Gastroesophageal sphincter (tissue), 4 donors: ENCODE measurements at places on chromosomes 7 and 10. TPM values are rescaled to one million over a fixed set of nuclear protein-coding genes. Genes with fewer than 3 reads are reported as not detected.

Gene CHAT
- not detected for total RNA-seq

Gene IMPDH1
- 37.3 TPM for total RNA-seq

Gene ZNF746
- total RNA-seq = 21.1 TPM

Gene LRRC61
- total RNA-seq = 7.1 TPM

Gene MACC1
- total RNA-seq = 0.35 TPM

Gene GNG11
- total RNA-seq = 30.9 TPM

Gene SORBS1
- total RNA-seq = 1,913 TPM

Gene RNLS
- total RNA-seq = 18.1 TPM

Gene GSTO2
- 0.15 TPM for total RNA-seq

Gene EN2
- total RNA-seq = not detected

Gene COL17A1
- 10.7 TPM for total RNA-seq

Gene GTF2IRD1
- 26.3 TPM for total RNA-seq

DNA sequence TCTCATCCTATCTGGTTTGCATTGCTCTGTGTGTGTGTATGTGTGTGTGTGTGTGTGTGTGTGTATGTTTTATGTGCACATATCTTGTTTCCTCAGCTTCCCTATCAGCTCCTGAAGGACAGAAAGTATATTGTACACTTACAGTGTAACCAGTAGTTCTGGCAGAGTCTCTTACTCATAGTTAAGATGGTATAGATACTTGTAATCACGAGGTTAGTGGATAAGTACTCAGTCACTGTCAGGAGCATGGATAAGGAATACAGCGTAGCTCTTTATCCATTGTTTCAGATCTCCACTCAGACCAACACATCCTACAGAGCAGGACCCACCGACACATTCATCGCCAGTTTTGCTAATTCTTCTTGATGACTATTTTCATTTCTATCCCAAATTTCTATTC, 275.0 kb downstream of the TSPAN12 start:
- no peaks in the 10 kb centered on the region for H3K36me3 ChIP-seq
- no peaks in the 10 kb centered on the region for H3K4me1 ChIP-seq
- H3K27ac ChIP-seq = no peak overlapping the region
- H3K4me3 ChIP-seq = no peak overlapping the region

- H3K4me1 ChIP-seq = peaks cover 4% of the 10 kb centered on the region
- H3K27ac ChIP-seq = no peak overlapping the region
- no peak for ATAC-seq
- H3K36me3 ChIP-seq = no peaks in the 10 kb centered on the region
- no peak overlapping the region for H3K4me3 ChIP-seq
Measured at GRCh38 chr7:3733541-3734140, 432.6 kb downstream of the SDK1 start.

- ATAC-seq = no peak
- no peaks in the 10 kb centered on the region for H3K27me3 ChIP-seq
- peaks cover 54% of the 10 kb centered on the region for H3K4me1 ChIP-seq
- no peaks in the 10 kb centered on the region for H3K36me3 ChIP-seq
- no peak overlapping the region for H3K4me3 ChIP-seq
Measured at GRCh38 chr10:97336446-97336845, 1.9 kb upstream of the FRAT2 start.

- ATAC-seq = no peak
- no peak overlapping the region for H3K27ac ChIP-seq
- H3K36me3 ChIP-seq = no peaks in the 10 kb centered on the region
- no peak overlapping the region for H3K4me3 ChIP-seq
- no peaks in the 10 kb centered on the region for H3K4me1 ChIP-seq
Measured at GRCh38 chr7:34709771-34710170, 51.8 kb downstream of the NPSR1 start.

DNA sequence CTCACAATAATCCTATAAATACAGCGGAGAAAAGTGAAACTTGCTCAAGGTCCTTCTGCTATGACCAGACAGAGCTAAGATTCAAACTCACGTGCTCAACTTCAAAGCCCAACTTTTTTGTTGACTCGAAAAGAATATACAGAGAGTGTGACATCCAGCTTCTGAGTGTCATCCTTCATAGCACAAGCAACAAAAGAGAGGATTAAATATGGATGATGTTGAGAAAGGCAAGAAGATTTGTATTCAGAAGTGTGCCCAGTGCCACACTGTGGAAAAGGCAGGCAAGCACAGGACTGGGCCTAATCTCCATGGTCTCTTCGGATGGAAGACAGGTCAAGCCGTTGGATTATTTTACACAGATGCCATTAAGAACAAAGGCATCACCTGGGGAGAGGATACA, 2.1 kb upstream of the FAM3C start:
- no peak for ATAC-seq
- H3K36me3 ChIP-seq = no peaks in the 10 kb centered on the region
- H3K27ac ChIP-seq = no peak overlapping the region

DNA sequence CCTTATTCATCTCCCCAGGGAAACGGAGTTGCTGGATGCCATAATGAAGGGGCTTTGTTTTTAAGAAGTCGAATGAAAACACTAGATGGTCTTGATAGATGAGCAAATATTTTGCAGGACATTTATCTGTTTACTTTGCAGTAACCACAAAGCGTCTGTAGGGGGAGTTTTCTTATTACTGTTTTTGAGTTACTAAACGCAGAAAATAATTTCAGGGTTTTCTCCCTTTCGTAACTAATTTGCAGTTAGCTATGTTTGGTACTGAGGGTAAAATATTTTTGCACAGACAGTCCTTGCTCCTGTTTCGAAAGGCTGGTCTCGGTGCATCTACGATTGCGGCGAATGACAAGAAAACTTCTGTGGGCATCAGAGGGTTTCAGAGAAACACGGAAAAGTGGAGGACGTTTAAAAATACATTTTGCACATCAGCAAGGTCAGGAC, 505.6 kb upstream of the MKI67 start:
- H3K27me3 ChIP-seq = peaks cover 3% of the 10 kb centered on the region
- no peak overlapping the region for H3K4me3 ChIP-seq
- H3K27ac ChIP-seq = no peak overlapping the region
- H3K36me3 ChIP-seq = no peaks in the 10 kb centered on the region
- H3K4me1 ChIP-seq = peaks cover 5% of the 10 kb centered on the region

GRCh38 chr10:92712016-92712889, 22.5 kb downstream of the HHEX start:
- H3K27me3 ChIP-seq = no peaks in the 10 kb centered on the region
- H3K36me3 ChIP-seq = no peaks in the 10 kb centered on the region
- H3K27ac ChIP-seq = no peak overlapping the region
- no peaks in the 10 kb centered on the region for H3K4me1 ChIP-seq

DNA sequence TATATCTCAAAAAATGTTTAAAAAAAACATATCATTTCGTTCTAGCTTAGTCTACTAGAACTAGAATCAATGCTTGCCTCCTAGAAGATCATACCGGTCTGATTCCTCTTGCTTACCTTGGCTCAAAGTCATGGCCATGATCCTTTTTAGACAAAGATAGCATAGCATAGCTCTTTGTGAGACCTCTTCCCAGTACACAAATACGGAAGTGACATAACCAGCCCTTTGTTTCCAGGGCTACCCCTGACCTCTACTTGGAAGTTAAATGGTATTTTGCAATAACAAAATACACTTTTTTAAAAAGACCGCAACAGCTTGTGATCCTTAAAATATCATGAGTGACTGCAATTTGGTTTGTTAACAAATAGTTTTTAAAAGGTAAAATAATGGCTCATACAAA, 130.7 kb upstream of the NOBOX start:
- no peak overlapping the region for H3K27ac ChIP-seq
- no peak overlapping the region for H3K4me3 ChIP-seq

GRCh38 chr10:28632584-28632945, 44.8 kb upstream of the BAMBI start:
- no peaks in the 10 kb centered on the region for H3K4me1 ChIP-seq
- no peak for ATAC-seq
- H3K27me3 ChIP-seq = peaks cover 6% of the 10 kb centered on the region

- peaks cover 82% of the 10 kb centered on the region for H3K4me1 ChIP-seq
- H3K27me3 ChIP-seq = no peaks in the 10 kb centered on the region
- peak overlapping the region; percentile 81 for H3K27ac ChIP-seq
Measured at GRCh38 chr10:62075912-62076311, 174.4 kb downstream of the ARID5B start.

GRCh38 chr7:13615679-13616078, 373.8 kb downstream of the ETV1 start:
- no peak for ATAC-seq
- no peaks in the 10 kb centered on the region for H3K4me1 ChIP-seq
- H3K4me3 ChIP-seq = no peak overlapping the region
- no peaks in the 10 kb centered on the region for H3K27me3 ChIP-seq
- no peaks in the 10 kb centered on the region for H3K36me3 ChIP-seq

DNA sequence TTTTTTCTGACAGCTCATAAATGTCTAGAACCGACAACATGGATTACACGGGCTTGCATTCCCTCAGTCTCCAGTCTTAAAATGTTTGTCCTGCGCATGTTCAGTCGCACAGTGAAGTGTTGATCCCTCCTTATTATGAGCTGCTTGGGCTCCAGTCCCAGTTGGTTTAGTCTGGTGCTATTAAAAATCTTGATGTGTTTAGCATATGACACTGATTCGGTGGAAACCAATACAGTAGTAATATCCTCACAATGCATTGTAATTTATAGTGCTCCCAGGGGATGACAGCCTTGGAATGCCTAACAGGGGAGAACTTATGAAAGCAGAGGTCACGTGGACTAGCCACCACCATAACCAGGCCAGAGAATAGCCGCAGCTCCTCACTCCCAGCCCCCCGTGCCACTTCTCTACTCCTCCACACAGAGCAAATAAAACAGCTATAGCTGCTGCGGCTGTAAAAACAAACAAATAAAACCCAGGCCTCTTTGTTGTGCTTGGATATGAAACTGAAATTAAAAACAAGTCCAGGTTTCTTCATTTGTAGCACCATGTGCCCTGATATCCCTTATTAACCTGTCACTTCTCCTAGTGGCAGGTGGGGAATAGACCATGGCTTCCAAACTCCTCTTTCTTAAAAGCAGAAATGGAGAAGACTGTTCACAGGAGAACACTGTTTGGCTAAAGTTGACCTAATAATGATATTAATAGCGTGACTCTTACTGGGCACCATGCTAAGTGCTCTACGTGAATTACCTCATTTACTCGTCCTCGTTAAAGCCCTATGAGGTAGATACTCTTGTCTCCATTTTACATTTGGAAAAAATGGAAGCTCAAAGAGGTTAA, 7.7 kb downstream of the DPCD start:
- no peak overlapping the region for H3K27ac ChIP-seq
- H3K27me3 ChIP-seq = no peaks in the 10 kb centered on the region
- no peak overlapping the region for H3K4me3 ChIP-seq

DNA sequence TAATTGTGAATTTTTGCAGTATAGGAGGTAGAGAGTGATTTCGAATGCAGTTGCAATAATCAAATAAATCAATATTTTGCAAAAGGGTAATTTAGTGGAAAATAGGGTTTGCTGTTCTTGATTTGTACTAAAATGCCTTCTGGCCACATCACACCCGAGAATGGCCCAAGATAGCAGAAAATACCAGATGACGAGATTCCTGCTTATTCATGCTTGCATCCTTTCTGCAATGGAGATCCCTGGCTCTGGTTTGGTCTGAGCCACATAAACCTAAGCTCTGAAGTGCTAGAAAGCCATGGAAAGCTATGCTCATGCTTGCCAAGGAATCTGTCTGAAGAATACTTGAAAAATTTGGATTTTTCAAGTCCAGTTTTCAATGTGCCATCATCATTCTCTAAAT, 634.2 kb upstream of the COBL start:
- H3K4me3 ChIP-seq = no peak overlapping the region
- no peak for ATAC-seq

DNA sequence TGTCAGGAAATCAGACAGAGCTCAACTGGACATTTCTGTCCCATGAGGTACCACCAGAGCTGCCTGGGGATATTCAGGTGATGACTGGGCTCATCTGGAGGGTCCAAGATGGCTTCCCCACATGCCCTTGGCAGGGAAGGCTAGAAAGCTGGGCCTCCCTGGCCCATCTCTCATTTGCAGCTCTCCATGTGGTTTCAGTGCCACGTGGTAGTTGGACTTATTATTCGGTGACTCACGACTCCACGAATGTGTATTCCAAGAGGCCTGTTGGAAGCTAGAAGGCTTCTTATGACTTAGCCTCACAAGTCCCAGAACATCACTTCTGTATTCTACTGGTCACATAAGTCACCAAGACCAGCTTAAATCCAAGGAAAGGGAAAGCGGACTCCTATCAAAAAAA, 22.8 kb downstream of the NSMCE4A start:
- no peak overlapping the region for H3K27ac ChIP-seq
- no peaks in the 10 kb centered on the region for H3K27me3 ChIP-seq

GRCh38 chr10:133160826-133161471, 930 bp downstream of the KNDC1 start:
- peaks cover 76% of the 10 kb centered on the region for H3K27me3 ChIP-seq
- no peak overlapping the region for H3K27ac ChIP-seq
- no peaks in the 10 kb centered on the region for H3K4me1 ChIP-seq
- no peaks in the 10 kb centered on the region for H3K36me3 ChIP-seq
- ATAC-seq = no peak

- no peaks in the 10 kb centered on the region for H3K27me3 ChIP-seq
- H3K36me3 ChIP-seq = no peaks in the 10 kb centered on the region
- no peak overlapping the region for H3K27ac ChIP-seq
- no peaks in the 10 kb centered on the region for H3K4me1 ChIP-seq
- H3K4me3 ChIP-seq = no peak overlapping the region
- no peak for ATAC-seq
Measured at GRCh38 chr10:55163388-55163979, 362.5 kb upstream of the PCDH15 start.

DNA sequence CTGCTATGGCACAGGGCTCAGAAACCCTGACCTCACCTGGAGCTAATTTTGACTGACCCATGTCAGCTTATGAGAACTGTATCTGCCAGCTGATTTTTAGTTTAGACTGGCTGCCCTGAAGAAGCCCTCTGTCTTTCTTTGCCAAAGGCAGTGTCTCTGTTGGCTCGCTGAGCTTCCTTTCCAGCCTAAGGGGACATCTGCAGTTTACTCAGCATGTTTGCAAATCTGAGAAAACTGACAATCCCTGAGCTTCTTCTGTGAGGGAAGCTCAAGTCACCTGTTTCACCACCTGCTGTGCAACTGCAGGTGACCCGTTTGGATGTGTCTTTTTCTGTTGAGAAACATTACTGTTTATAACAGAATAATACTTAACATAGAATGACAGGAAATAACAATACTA, 46.0 kb downstream of the PRKAR2B start:
- peaks cover 46% of the 10 kb centered on the region for H3K4me1 ChIP-seq
- H3K27me3 ChIP-seq = no peaks in the 10 kb centered on the region
- no peak overlapping the region for H3K4me3 ChIP-seq
- ATAC-seq = no peak

- no peak overlapping the region for H3K27ac ChIP-seq
- no peaks in the 10 kb centered on the region for H3K27me3 ChIP-seq
- H3K4me1 ChIP-seq = no peaks in the 10 kb centered on the region
- H3K4me3 ChIP-seq = no peak overlapping the region
- no peak for ATAC-seq
- H3K36me3 ChIP-seq = no peaks in the 10 kb centered on the region
Measured at GRCh38 chr10:132443605-132443982, 46.6 kb downstream of the PWWP2B start.

DNA sequence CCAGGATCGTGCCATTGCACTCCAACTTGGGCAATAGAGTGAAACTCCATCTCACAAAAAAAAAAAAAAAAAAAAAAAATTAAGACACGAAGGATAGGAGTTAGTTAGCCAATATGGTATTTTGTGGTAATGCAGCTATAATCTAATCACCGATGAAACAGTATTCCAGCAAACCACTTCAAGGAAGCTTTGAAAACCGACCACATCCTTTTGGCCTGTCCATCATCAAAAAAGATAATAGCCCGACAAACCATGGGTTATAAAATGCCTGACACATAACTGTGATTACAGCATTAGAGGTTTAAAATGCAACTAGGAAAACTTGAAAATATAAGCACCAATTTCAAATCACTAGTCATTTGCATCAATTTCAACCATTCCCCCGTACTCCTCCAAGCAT, 728.6 kb upstream of the C7orf33 start:
- no peak for ATAC-seq
- no peak overlapping the region for H3K4me3 ChIP-seq
- H3K36me3 ChIP-seq = no peaks in the 10 kb centered on the region
- no peaks in the 10 kb centered on the region for H3K27me3 ChIP-seq
- no peaks in the 10 kb centered on the region for H3K4me1 ChIP-seq
